ENCODE measurements at places on chromosomes 5 and 9.

GRCh38 chr5:161022151-161022550, 170.1 kb upstream of the ATP10B start:
- no peak for DNase-seq

DNA sequence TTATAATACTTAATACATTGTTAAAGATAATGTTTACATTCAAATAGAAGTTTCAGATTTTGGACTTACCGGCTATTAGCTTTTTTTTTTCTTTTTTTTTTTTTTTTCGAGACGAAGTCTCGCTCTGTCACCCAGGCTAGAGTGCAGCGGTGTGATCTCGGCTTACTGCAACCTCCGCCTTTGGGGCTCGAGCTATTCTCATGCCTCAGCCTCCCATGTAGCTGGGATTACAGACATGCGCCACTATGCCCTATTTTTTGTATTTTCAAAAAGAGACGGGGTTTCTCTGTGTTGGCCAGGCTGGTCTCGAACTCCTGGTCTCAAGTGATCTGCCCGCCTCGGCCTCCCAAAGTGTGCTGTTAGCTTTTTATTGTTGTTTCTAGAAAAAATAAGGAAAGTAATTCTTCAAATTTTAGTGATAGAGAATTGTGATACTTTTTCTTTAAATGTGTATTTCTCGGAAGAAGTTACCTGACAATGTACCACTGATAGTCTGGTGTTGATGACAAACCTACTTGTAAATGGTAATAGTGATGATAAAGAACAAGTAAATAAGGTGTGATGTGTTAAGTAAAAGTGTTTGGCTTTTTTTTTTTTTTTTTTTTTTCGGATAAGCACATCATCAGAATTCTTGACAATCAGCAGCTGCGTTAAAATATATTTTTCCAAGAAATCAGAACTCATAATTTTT, 2.7 kb downstream of the CDC42SE2 start:
- DNase-seq: no peak

- no peak for DNase-seq
Observed at GRCh38 chr5:125409861-125410536, 663.6 kb upstream of the ZNF608 start.

- no peak for DNase-seq
Observed at GRCh38 chr9:132164604-132165362, 2.9 kb downstream of the NTNG2 start.

DNA sequence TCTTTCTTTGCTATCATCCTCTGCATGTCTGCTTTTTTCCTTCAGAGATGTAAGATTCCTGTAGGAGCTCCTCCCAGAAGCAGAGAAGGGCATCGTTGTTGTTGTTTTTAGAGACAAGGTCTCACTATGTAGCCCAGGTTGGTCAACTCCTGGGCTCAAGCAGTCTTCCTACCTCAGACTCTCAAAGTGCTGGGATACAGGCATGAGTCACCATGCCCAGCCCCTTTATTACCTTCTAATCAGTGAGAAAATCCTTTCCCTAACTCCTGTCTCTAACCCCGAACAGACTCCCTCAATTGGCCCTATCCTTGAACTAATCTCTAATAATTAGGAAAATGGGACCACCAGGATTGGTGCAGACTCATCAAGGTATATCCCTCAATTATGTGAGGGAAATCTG, 64.4 kb downstream of the GALNT10 start:
- DNase-seq: no peak

GRCh38 chr9:68668127-68668526, 36.9 kb upstream of the PIP5K1B start:
- DNase-seq: no peak

DNA sequence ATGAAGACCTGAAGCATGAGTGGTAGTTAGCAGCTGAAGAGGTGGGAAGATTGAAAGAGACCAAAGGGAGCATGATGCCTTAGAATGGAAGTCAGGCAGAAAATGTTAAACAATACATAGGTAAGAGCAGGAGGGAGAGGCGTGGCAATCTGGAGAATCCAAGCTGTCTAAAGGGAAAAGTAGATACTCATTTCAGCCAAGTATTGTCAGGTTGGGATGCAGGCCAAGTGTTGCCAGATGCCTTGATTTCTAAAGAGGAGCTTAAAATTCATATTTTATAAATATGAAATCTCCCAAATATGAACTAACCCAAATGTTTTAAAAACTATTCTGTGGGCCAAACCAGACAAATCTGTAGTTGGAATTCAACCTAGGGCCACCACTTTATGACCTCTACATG, 4.2 kb downstream of the PAM start:
- DNase-seq: no peak

GRCh38 chr5:129001841-129002526, 36.7 kb downstream of the SLC27A6 start:
- no peak for DNase-seq

- peak; percentile 59 for DNase-seq
Observed at GRCh38 chr5:17832949-17833745, 198.9 kb downstream of the TAF11L14 start.

- no peak for DNase-seq
Observed at GRCh38 chr9:24035816-24036215, 209.8 kb upstream of the ELAVL2 start.

DNA sequence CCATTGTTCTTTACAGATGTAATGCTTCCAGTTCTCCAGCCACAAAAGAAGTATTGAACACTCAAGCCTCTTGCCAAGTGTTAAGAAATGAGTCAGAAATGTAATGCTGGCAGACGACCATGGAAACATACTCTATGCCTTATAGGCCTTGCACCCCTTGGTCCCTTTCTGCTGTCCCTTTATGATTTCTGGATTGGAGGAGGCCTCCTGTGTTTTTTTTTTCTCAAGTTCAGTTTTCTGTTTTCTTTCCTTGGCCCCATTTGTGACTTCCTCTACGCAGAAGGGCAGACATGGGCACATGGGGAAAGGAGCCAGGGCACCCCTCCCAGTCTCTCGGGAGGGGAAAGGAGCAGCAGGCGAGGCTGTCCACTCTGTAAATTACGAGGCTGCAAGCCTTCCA, 53.4 kb downstream of the SNX18 start:
- DNase-seq: peak; percentile 64

DNA sequence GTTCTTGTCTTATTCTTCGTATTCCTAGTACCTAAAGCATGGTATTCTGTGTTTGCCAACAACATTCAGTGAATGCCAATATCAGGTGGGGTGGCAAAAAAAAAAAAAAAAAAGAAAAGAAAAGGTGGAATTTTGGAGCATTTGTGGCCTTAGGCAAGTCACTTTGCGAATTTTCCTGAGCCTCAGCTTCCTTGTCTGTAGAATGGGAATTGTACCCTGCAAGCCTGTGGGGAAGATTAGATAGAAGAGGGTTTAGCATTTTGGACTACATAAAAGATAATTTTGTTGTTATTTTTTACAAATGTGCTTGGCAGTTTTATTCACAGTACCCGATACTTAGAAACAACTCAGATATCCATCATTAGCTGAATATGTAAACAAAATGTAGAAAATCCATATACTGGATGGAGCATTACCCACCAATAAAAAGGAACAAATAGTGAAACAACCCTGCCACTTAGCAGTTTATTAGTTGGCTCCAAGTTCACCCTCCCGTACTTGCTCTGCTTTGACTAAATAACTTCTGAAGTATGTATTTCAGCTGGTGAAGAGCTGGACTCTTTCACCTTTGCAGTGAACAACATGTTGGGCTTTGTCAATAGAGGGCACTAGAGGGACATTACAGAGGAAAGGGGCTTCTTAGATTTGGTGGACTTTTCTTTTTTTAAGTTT, 13.6 kb downstream of the UBE2D2 start:
- peak; percentile 43 for DNase-seq

- peak; percentile 97 for DNase-seq
Observed at GRCh38 chr5:127001621-127002296, 28.6 kb downstream of the MARCHF3 start.

- DNase-seq: no peak
Observed at GRCh38 chr5:58245476-58245840, 214.4 kb downstream of the PLK2 start.

DNA sequence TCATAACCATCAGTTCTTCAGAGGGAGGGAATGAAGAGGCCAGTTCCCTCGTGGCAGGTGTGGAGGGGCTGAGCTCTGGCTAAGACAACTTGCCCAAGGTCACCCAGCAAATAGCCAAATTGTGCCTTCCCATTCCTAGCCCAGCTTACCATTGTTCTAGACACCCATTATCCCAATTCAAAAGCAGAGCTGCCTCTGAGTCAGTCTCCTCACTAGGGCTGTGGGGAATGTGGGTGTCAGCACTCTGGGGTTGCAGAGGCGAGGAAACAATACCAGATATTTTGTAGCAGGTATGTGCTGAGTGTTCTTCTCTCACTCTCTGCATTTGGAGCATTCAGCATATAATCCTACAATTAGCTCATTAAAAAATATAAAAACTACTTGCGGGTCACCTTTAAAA, 270.8 kb downstream of the PSAT1 start:
- DNase-seq: no peak

- no peak for DNase-seq
Observed at GRCh38 chr5:38866362-38867031, 20.7 kb downstream of the OSMR start.

- DNase-seq: peak; percentile 81
Observed at GRCh38 chr9:19184144-19184917, 46.2 kb upstream of the DENND4C start.

- no peak for DNase-seq
Observed at GRCh38 chr9:135959814-135960213, 1.4 kb downstream of the UBAC1 start.

DNA sequence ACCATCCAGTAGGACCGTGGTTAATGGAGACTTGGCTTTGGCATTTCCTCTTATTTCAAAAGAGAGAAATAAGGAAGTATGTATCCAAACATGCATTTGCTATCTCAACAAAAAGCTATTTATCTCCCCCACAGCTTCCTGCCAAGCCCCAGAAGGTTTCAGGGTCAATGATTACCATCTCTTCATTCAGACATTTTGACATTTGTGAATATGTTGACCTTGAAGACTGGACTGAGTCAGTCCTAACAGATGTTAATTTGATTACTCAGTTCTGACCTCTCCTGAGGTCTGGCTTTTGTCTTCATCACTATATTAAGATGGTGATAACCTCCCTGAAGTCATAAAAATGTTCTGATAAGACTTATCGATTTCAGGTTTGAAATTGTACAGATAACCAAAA, 479.4 kb downstream of the AGTPBP1 start:
- DNase-seq: peak; percentile 33

GRCh38 chr9:16039218-16039987, 486.6 kb downstream of the CCDC171 start:
- DNase-seq: peak; percentile 77

DNA sequence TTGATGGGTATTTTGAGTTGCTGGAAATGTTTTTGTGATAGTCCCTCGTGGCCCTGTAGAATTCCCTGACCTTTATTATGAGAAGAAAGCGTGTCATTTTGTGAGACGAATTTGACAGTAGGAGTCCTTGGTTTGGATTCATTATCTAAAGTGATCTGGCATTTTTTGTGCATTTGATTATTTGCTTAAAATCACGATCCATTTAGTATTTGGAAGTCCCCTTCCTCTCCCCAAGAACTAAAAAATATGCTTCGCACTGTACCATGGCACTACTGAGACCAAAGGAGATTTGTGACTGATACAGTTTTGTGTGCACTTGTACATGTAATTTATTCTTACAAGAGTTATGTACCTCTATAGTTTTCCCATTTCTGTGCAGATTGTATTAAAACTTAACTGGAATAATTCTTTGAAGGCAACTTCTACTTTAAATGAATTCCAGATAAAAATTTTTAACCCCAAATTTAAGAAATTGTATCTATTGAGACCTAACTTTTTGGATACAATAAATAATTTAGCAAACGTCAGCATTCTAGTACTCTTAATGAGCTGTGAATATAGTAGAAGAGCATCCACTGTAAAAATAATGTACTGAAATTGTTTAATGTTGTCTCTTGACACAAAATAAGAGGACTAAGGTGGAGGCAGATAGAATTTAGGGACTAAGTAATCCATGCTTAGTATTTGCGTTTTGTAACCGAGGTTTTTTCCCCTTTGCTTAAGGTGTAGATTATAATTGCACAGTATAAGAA, 2.1 kb downstream of the MAP3K1 start:
- no peak for DNase-seq

GRCh38 chr9:105198865-105199264, 45.6 kb upstream of the SLC44A1 start:
- DNase-seq: no peak

GRCh38 chr5:173304591-173304988, 23.6 kb downstream of the STC2 start:
- DNase-seq: no peak

- no peak for DNase-seq
Observed at GRCh38 chr5:180007582-180007981, 64.0 kb downstream of the RNF130 start.

DNA sequence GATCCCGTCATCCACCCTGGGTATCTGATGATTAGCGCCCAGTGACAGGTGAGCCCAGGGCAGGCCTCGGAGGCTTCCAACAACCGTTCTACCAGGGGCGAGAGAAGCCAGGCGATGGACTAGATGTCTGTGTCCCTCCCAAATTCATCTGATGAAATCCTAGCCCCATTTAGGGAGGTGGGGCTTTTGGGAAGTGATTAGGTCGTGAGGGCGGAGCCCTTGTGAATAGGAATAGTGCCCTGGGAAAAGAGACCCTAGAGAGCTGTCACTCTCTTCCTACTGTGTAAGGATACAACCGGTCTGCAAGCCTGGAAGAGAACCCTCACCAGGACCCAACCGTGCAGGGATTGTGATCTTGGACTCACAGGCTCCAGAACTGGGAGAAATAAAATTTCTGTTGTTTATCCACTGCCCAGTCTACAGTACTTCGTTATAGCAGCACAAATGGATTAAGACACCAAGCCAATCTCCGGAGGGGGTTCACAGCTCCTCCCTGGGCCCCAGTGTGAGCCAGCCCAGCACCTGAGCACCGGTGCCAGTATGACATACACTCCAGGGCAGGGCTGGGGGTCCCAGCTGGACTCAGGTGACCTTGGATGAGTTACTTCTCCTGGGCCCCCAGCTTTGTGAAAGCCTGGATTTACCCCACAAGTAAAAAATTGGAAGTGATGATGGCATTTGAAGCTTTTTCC, 162.2 kb downstream of the DAB2IP start:
- DNase-seq: no peak

GRCh38 chr5:107319901-107320300, 350.8 kb downstream of the EFNA5 start:
- DNase-seq: no peak

GRCh38 chr9:132182314-132183091, 20.6 kb downstream of the NTNG2 start:
- no peak for DNase-seq

All from fibroblast of skin of scalp (primary cell).